ENCODE measurements at places on chromosomes 11 and 22.
A peak's percentile ranks its signal among the peaks of the same experiment; 100 is the strongest.

DNA sequence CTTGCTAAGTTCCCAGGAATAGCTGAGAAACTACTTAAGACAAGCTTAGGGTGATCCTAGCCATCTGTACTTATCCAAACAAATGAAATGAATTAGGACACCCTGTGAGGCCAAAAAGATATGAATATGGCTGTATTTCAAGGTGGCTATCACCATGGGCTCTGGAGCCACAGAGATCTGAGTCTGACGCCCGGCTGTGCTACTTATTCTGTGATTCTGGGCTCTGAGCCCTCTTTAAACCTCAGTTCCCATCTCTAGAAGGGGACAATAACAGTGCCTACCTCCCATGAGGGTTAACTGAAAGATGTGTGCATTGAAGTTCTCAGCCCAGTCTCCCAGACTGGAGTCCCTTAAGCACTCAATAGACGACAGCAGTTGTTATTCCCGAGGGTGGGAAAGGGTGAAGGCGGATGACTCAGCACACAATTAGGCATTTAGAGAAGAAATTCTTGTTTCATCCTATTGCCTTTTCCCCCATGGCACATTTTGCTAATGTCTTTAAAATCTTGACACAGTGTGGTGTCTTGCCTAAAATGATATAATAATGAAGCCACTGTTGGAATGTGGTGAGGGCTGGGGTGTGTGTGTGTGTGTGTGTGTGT is 132.5 kb downstream of the ADAMTS15 start:
- no peak for DNase-seq

GRCh38 chr11:76087749-76088148 is 118.6 kb downstream of the WNT11 start:
- no peak for DNase-seq

DNA sequence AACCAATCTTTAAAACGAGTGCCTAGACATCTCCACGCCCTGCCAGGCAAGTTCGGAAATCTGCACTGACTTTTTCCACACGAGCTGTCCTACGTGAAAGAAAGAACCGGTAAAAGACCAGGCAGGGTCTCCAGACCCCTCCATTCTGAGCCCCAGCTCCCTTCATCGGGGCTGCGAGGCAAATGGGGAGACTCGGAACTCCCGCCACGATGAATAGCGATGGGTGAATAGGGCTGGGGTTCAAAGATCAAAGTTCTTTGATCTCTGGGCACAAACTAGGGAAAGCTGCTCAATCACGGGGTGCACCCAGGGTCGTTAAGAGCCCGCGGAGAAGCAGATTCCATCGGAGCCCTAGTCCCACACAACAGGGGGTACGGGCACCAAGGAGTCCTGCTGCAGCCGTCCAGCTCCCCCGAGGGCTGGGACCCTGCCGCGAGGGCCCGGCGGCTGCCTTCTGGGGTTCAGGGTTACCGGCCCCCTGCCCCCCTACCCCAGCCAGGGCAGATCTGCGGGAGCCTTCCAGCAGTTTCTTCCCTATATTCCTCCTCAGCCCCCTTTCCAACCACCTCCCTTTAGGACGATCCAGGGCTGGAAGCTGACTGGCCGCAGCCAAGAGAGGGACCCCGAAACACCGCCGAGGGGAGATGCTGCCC is 1.1 kb downstream of the LRP4 start:
- no peak for DNase-seq

DNA sequence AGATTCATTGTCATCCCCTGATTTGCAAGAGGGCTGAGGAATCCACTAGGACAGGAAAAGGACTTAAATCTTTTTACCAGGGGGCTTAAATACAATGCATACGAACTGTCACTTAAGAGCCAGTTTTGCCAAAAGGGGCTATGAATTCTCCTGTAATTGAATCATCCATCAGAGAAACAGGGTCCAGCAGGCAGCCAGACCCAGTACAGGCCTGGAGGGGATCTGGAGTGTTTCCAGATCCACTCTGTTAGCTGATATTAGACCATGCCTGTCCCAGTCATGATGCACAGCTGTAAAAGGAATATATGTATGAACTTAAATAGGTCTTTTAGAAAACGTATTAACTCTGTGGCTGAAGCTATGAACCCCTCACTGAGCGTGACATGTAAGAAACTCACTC is 53.8 kb upstream of the PRSS23 start:
- DNase-seq, result no peak

DNA sequence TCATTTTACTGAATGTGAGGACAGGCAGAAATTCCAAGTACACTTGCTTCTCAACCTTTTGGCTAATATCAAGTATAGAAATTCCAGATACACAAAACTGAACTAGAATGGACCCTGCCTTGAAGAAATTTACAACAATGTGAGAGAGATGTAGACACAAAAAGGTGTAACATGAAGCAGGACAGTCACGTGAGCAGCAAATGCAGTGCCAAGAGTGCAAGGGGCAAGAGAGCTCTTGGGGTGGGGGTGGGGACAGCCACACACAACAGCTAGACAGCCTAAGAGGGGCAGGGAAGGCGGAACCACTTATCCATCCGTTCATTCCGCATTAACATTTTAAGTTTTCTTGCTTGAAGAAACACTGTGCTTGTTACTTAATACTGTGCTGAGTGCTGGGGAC is 28.9 kb downstream of the PLEKHA7 start:
- DNase-seq, result no peak

DNA sequence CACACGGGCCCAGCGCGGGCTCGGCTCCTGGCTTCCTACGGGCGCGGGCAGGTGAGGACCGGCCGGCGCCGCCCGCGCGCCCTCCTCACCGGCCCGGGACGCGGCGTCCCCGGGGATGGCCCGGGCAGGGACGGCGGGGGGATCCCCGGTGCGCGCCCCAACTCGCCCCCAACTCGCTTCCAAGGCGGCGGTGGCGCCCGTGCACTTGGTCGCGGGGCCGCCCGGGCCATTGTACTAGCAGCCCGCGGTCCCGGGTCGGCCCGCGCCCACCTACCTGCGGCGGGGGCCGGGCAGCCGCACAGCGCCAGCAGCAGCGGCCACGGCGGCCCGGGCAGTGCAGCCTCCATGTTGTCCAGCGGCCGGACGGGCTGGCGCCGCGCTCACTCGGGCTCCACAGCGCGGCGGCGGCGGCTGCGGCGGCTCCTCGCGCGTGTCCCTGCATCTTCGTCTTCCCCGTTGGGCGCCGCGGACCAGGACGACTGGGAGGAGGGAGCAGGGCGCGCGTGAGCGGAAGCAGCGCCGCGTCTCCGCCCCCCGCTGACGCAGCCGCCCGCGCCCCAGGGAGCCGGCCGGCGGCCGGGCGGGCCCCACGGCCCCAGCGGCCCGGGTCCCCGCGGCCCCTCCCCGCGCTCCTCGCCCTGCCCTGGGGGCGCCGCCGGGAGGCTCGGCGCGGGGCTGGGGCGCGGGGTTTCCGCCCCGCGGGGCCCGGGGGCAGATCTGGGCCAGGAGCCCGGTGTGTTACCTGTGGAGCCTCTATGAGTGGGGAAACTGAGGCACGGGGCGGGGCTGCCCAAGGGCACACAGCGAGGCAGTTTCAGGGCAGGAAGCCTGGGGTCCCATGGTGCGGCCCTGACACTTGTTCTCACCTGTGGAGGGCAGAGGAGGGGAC is 159.3 kb upstream of the GRK3 start:
- DNase-seq, result peak; percentile 86

- no peak for DNase-seq
Observed at GRCh38 chr11:16749666-16750065, 11.2 kb downstream of the C11orf58 start.

DNA sequence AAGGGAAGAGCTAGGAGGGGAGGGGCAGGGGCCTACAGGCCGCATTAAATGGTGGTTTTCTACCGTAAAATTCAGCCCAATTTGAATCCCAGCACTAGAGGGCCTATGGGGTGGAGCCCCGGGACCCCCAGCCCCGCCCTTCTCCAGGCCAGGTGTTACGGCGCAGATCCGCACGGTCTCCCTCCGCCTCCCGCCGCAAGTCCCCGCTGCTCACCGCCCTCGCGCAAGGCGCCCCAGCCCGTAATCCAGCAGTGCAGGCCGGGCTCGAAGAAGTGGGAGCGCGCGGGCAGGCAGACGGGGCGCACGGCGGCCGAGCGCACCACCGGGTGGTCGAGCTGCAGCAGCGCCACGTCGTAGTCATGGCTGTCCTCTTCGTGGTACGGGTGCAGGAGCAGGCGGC is 17.3 kb downstream of the KCTD17 start:
- no peak for DNase-seq

- peak; percentile 94 for DNase-seq
Observed at GRCh38 chr22:29387921-29388758, at the start of gene AP1B1. AP1B1 (minus strand) TSS chr22:29388570; CDS start chr22:29367243, 21,327 bp downstream.

DNA sequence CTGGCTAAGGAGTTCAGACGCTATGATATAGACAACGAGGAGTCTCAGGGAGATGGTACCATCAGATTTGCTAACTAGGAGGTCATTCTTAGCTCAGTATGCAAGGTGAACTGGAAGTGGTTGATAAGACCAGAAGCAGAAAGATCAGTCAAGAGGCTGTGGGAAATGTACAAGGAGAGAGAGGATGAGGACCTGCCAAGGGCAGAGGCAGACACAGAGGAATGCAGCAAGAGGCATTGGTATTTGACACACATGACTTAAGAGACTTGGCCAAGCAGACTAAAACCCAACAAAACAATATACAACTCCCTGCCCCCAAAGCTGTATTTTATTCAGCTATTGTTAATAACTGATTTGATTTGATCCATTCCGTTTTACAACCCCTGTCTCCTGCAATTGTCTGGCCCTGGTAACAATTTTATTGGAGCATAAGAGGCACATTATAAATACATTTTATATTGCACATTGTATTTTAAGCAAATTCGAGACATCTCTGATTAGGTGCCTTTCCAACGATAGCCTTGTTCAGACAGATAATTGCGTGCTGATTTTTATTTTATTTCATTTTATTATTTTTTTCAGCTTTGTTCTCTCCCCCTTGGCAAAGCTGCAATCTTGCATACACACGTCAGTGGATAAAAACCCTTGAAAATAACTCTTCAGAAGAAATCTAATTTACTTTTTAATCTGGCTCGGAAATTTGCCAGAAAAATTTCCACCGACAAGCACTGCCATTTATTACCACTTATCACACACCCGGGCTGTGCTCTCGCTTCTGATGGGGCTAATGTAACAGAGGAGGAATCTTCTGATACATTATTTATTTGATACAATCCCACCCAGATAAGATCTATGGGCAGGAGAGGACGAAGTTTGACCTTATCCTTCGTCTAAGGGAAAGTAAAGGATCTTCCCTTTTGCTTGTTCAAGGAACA is 237.8 kb downstream of the NXPE2 start:
- no peak for DNase-seq

DNA sequence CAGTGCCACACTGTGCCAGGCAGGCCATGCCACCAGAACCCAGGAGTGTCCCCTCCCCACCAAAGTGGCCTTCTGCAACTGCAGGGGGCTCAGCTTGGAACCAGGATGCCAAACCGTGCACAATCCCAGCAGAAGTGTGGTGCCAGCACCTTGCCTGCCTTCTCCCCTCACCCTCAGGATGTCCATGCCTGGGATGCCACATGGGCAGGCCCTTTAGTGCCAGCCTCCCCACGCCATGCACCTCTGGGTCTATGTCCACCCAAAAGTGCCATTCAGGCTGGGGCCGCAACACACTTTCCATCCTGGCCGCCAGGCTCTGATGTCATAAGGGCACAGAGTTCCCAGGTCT is 8.7 kb upstream of the TBC1D22A start:
- no peak for DNase-seq

- DNase-seq, result peak; percentile 68
Observed at GRCh38 chr11:63682066-63683021, 1.0 kb downstream of the RTN3 start.

DNA sequence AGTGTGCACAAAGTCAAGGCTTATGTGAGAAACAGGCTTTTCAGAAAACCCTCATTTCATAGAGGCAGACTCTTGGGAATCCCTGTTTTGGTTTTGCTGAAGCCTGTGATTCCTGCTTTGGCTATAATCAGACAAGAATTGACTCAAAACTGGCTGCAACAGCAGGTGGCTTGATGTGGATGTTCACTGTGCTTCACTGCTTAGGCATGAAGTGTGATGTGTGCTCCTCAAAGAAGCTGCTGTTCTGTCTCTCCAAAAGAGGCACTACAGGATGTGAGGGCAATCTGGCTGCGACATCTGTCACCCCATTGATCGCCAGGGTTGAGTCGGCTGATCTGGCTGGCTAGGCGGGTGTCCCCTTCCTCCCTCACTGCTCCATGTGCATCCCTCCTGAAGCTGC is 103.5 kb downstream of the C11orf58 start:
- no peak for DNase-seq

DNA sequence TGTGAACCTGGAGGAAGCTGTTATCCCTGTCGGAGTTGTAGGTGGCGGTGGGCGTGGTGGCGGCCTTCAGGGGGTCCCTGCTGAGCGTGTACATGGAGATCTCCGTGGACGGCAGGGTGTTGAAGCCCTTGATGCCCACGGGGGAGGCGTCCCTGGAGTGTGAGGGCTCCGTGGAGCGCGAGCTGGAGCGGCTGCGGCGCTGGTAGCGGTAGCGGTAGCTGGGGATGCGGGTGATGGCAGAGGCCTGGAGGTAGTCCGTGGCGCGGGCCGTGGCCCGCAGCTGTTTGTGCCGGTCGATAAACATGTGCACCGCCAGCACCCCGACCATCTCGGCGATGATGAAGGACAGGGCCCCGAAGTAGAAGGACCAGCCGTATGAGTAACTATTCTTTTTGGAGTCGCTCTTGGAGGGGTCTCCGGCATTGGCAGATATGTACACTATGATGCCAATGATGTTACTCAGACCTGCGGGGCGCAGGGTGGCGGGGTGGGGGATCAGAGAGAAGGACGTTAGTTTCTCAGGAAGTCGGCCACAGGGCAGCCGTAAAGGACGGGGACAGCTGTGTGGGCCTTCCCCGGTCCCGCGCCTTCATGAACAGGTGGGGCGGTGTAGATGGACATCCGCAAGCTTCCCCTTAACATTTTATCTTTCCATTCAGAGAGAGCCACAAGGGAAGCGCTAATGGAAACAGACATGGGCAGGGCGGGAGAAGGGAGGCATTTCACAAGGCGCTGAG is 35.6 kb upstream of the EIF3D start:
- no peak for DNase-seq

DNA sequence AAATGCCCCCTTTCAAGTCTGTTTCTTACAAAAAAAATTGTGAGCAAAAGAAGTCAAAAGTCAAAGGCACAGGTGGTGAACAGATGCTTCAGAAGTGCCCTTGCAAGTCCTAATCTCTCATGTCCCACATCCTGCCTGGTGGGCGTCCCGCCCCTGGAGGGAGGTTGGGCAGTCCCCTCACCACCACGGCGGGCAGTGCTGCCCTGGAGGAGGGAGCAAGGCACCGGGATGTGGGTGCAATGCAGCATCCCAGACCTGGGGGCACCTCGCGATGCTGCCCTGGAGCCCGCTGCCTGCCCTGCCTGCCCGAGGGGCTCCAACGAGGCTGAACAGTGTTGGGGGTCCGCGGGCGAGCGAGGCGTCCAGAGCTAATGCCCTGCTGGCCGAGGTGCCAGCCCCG is 15.9 kb downstream of the MRGPRG start:
- no peak for DNase-seq

DNA sequence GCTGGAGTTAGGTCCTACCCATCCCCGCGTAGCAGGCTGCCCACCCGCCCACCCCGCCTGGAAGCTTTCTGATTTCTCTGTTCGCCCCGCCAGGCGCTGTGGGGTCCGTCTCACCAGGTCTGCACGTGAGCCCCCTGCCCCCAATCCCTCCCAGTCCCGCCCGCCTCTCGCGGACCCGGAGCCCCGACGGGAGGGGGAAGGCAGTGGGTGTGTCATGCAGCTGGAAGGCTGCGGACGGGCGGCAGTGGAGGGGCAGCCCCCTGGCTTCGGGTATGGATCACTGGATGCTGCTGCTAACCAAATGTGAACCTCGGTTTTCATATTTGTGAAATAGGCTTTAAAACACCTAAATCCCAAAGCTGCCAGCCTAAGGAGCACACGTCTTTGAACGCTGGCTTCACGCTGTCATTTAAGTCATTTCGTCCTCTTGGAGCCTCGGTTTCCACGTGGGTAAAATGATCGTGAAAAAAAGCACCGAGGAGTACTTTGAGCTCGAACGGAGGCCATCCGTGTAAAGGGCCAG is 568 bp upstream of the BIK start:
- DNase-seq, result no peak

Measured in suppressor macrophage treated with lipopolysaccharide for 1 hour (primary cell).